ENCODE measurements at places on chromosomes 12 and 14.

- no peak for DNase-seq
Measured at GRCh38 chr14:47596232-47596631, 79.2 kb downstream of the MDGA2 start.

DNA sequence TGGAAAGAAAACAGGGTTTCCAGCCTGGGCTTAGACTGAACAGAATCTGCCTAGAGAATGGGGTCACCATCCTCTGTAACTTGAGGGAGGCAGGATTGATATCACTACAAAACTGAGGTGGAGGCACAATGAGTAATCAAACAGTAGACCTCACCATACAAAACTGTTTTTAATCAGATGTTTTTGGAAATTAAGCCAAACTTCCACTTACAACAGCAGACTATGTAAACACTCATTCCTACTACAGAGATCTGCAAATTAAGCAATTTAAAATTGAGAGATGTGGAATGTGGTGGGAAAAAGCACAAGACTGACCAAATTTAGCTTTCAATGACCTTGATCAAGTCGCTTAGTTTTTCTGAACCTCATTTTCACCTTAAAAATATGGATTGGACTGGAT is 104.3 kb upstream of the SLC38A4 start:
- DNase-seq, result no peak

DNA sequence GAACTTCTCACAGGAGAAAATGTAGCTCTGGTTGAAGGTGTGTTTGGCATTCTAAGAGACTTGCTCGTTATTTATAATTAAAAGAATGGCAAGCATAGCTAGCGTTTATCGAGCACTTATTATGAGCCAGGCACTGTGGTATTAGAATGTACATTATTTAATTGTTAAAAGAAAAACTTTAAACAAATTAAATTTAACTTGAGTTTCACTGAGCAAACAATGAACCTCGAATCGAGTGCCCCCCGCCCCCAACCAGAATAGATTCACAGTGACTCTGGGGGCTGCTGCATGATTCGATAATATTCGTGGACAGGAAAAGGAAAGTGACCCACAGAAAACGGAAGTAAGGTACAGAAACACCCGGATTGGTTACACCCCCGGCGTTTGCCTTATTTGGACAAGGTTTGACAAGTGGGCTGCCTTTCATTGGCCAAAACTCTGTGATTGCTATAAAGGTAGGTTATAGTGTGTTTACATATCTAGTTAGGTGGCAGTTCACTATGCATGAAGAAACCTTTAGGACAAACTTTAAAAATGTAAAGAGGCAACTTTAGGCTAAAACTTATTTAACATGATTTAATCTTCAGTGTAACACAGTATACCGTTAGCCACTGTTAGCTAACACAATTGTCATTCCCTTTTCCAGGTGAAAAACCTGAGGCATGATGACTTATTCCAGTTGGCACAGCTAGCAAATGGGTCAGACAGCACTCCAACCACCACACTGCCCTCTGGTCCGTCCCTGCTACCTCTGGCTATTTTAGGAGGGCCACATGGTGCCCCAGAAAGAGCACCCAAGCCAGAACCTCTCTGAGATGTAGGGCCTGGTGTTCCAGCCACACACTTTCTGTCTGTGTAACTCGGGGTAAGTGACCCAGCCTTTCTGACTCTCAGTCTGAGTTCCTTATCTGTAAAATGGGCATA is 7.1 kb downstream of the SCNN1A start:
- no peak for DNase-seq

DNA sequence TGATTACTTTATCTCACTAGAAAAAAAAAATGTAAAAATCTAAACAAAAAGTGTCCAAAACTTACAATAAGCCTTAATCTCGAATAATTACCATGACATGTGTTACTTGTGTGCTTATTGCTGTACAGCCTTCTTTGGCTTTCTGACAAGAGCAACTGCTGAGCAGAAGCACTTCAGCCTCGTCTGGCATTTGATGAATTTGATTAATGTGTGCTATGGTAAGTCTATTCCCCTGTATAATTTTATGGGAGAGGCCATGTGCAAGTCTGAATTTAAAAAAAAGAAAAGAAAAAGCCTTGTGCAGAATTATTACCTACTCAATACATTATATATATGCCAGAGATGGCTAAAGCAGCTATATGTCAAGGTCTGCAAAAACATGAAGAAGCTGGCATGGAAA is 113.9 kb downstream of the AEBP2 start:
- DNase-seq, result no peak

GRCh38 chr12:12779529-12779928 is 5.9 kb upstream of the APOLD1 start:
- peak; percentile 81 for DNase-seq

GRCh38 chr14:101853455-101854018 is 92.0 kb downstream of the PPP2R5C start:
- DNase-seq, result no peak

DNA sequence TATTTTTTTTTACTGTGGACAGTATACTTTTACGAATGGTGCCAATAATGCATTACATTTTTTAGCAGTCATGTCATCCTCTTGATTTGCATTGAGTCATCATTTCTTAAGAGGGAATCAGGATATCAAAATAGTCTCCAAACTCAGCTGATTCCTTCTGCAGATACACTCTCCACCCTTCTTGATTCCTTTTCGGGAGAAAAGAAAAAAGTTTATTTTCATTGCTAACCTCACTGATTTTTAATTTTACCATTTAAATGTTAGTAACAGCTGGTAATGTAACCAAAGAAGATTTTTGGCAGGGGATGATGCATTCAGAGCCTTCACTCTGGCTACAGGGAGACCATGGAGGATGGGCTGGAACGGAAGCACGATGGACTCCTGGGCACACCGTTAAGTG is 47.5 kb downstream of the MRPL42 start:
- DNase-seq, result peak; percentile 64

DNA sequence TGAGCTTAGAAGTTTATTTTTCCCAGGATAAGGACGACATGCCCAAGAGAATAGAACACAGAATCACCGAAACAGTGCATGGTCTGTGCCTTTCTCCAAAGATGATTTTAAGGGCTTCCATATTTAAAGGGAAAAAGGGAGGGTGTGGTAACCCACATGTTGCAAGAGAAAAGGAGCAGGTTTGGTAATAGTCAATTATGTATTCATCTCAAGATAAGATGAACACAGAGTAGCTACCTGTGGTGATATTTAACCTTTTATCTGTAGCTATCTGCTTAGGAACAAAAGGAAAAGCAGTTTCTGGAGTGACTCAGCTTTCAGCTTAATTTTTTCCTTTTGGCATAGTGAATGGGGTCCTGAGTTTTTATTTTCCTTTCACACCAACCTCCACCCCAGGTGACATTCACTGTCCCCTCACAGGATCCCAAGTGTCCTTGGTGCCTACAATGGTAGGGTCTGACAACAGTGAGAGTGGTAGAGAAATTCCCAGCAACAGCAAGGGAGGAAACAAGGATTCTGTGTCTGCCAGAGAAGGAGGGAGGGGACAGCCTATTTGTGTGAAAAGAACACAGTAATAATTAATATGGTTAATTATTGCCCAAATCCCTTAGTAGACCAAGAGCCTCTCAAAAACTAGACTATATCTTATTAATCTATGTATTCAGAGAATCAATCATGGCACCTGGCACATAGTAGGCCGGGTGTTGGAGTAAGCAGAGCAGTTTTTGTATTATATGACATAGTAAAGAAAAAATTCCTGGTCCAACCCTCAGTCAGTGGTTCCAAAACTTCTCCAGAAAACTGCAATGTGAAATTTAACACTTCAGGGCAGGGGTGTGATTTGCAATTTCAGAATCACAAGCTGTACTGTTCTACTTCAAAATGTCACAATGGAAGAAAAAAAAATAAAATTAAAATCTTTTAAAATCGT is 154.5 kb downstream of the PHLDA1 start:
- no peak for DNase-seq

GRCh38 chr12:10097521-10097920 is 1.3 kb downstream of the CLEC1A start:
- no peak for DNase-seq

DNA sequence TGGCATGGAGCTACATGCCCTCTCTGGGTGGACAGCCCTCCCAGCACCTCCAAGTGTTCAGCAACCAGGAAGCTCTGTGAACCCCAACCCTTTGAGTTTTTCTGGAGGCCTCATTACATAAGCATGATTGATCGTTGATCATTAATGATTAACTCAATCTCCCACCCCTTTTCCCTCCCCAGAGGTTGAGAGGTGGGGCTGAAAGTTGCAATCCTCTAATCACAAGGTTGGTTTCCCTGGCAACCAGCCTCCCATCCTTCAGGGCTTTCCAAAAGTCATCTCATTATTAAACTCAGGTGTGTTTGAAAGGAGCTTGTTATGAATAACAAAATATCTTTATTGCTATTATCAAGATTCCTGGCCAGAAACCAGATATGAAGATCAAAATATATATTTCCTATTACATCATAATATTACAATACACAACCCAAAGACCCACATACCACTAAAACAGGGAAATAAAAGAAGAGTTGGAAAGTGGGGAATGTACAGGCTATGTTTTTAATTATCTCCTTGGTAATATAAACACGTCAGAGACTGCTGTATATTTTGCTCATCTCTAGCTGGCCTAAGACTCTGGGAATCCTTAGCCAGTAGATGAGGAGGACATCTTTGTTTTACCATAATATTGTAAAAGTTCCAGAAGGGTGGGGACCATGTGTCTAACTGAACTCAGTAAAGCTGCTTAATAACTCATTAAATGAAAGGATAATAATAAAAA is 73.6 kb downstream of the SSPN start:
- DNase-seq, result no peak

DNA sequence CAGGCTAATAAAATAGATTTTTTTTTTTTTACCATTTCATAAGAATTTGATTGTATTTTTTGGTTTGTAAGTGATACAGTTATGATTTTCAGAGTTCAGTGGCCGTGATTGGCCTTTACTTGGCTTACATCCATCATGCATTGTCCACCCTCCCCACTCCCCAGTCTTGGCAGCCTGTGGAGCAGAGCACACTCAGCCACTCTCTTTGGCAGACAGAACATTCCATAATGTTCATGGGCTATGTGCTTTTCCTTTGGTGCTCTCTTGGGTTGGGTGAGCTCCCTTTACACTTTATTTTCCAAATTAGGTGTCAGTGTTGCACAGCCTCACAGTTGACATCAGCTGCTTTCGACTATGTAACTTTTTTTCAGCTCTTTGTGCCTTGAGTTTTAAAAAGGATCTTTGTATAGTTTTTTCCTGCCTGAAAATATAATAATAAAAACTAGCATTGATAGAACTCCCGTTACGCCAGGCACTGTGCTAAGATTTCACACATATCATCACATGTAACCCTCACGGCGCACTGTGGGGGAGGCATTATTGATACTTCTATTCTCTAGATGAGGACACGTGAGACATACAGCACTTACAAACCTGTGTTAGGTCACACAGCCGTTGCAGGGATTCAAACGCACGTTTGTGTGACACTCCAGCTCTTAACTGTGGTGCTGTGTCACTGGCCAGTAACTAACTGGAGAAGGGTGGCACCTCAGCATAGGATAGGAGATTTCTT is 21.5 kb downstream of the SUDS3 start:
- no peak for DNase-seq

GRCh38 chr12:94872971-94873733 is 130.3 kb downstream of the NDUFA12 start:
- no peak for DNase-seq

DNA sequence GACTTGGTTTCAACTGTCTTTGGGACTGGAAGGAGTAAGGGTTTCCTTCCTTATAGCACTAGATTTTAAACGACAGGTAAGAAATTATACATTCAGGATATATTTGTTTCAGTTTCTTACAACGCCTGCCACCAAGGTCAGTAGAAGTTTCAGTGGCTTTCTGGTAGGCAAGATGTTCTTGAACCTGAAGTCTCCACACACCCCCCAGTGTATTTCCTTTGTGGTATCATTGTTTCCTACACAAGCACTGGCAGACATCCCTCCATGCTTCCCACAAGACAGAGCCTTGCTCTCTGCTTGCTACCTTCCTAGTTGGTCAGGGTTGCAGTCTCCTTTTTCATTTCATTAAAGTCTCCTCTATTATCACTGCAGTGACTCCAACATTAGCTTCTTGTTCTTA is 283.1 kb downstream of the FLRT2 start:
- DNase-seq, result no peak
